CD4-positive, alpha-beta T cell treated with Interleukin-15 for 1 hour (primary cell): ENCODE measurements at places on chromosomes 3 and 15.
A peak's percentile ranks its signal among the peaks of the same experiment; 100 is the strongest.

- no peak for DNase-seq
Measured at GRCh38 chr15:28993720-28994053, 107.9 kb downstream of the APBA2 start.

GRCh38 chr3:152823781-152824180 lies 11.2 kb upstream of the P2RY1 start:
- no peak for DNase-seq

- DNase-seq = no peak
Measured at GRCh38 chr3:129207479-129207878, 23.8 kb upstream of the CNBP start.

DNA sequence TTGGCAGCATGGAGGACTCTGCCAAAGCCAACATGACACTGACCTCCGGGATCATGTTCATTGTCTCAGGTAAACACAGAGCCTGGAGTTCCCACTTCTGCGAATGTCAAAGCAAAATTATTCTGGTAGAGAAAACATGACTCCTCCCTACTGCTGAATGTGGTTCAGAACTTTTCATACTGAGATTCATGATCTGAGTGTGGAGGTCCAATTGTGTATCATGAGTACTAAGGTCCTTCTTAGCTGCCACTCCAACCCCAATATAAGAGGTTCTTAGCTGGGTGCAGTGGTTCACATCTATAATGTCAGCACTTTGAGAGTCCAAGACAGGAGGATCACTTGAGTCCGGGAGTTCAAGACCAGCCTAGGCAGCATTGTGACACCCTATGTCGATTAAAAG lies 13.8 kb downstream of the CLDN18 start:
- DNase-seq = no peak

- no peak for DNase-seq
Measured at GRCh38 chr15:61915640-61916039, 144.6 kb downstream of the VPS13C start.

- peak; percentile 50 for DNase-seq
Measured at GRCh38 chr3:195129644-195130492, 141.1 kb downstream of the XXYLT1 start.

DNA sequence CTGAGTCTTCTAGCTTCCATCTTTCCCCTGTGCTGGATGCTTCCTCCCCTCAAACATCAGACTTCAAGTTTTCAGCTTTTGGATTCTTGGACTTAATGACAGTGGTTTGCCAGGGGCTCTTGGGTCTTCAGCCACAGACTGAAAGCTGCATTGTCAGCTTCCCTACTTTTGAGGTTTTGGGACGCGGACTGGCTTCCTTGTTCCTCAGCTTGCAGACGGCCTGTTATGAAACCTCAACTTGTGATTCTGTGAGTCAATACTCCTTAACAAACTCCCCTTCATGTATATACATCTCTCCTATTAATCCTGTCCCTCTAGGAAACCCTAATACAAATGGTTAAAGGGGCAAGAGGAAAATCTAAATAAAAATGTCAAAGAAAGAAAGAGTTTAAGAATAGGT lies 100.1 kb downstream of the ABI3BP start:
- DNase-seq = peak; percentile 23

GRCh38 chr15:88401996-88402656 lies 65.1 kb downstream of the MRPL46 start:
- DNase-seq = peak; percentile 37

- DNase-seq = no peak
Measured at GRCh38 chr15:101115786-101116680, 135.8 kb downstream of the CHSY1 start.

DNA sequence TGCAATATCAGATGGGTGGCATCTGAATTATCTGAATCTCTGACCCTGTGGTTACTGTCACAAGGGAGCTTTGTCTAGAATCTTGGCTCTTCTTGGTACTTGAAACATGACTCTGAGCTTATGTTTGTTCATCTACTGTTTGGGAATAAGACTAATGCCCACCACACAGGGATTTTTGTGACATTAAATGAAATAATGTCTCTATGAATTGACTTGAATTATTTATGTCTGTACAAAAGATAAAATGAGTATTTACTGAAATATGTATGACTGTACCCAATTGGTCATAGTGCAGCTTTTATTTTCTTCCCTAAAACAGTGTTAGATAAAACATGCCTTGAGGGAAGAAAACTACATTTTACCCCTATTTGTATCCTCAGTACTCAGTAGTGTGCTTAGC lies 87.9 kb upstream of the ZPLD1 start:
- no peak for DNase-seq

GRCh38 chr15:59205839-59206622 lies 612 bp upstream of the LDHAL6B start:
- no peak for DNase-seq

DNA sequence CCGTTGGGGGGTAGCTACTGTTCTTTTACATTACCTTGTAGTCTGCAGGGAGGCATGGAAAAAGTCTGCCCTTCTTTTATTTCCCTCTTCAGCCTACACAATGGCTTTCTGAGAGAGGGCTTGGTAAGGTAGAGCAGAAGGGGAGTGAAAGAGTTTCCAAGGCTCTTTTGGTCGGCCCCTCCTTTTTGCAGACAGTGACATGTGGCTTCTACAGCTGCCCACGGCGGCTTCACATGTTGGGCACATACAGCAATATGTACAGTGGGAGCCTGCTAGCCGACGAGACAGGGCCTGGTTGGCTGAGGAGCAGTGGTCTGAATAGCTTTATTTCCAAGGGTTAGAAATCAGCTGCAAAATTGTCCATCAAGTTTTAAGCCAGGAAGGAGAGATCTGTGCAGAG lies 4.0 kb downstream of the INAFM2 start:
- DNase-seq = peak; percentile 11

DNA sequence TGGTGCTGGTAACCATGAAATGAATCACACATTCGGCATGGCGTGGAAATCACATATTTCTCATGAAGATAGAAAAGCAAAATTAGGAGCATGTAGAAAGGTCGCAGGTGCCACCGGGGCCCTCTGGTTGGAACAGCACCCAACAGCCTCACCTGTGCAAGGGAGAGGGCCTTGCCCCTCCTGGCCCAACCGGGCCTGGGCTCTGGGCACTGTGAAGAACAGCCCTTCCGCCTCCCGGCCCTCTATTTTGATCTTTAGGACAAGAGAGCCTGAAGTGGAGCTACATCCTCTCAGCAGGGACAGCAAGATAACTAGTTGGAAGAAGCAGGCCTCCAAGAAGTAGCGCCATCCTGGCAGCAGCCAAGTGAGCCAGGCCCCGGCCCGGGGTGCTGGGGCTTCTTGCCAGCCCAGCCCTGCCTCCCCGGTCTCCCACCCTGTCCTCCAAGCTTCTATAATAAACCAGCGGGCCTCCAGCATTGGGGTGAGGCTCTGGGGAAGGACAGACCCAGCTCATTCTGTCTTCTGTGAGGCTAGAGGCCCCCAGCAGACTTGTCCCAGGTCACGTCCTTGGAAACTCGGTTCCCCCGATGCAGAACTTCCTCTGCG lies 46.1 kb upstream of the FGD5 start:
- DNase-seq = no peak

DNA sequence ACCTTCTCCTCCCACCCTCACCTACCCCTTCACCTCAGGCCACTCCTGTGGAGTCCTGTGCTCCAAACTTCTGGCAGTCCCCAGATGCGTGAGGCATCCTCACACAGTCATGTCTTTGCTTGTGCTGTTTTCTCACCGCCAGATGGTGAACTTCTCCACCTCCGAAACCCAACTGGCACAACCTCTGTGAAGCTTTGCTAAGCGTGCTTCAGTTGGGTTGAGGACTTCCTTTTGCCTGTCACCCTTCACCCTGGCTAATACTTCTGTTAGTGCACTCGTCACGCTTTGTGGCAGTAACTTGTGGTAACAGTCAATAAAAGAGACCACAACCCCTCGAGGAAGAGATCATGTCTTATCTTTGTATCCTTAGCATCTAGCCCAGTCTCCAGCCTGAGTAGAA lies 42.0 kb upstream of the SKOR1 start:
- DNase-seq = peak; percentile 71

DNA sequence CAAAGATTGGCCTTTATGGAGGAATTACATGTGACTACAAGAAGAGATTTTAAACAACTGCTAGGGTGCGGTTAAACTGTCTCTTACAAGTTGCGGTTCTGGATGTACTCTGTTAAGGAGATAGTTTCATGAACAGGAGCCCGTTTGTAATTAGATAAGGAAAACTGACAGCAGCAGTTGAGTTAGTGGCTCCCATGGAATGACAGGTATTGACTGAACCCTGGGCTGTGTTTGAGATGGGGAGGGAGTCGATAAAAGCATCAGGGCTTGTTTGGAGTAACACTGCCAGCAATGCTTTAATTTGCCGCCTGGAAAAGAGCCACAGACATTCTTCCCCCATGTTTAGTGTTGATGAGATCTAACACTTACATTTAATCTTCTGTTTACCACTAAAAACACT lies 139.9 kb downstream of the ROBO2 start:
- no peak for DNase-seq

- no peak for DNase-seq
Measured at GRCh38 chr3:74789111-74789510, 174.7 kb upstream of the CNTN3 start.

DNA sequence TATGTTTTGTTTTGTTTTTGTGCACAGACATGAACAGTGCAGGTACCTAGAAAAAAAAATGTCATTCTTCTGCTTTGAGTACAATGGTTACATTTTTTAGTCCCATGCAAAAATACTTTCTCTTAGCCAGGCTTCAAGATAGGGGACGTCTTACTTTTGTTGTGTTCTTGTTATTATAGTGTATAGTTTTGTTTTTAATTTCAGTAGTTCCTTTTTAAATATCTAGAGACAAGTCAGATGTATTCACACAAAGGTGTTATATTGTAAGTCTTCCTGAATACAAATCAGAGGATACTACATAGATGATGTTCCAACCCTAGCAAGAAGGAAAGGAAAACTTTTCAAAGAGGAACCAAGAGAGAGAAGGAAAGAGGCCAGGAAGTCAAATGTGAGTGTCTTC lies 28.8 kb upstream of the IGSF11 start:
- DNase-seq = no peak

- DNase-seq = no peak
Measured at GRCh38 chr3:12060139-12060845, 56.1 kb downstream of the SYN2 start.

GRCh38 chr3:18127859-18128681 lies 297.1 kb downstream of the SATB1 start:
- peak; percentile 17 for DNase-seq

GRCh38 chr3:147119989-147120388 lies 286.4 kb downstream of the ZIC4 start:
- no peak for DNase-seq

- no peak for DNase-seq
Measured at GRCh38 chr3:7249493-7250076, 388.7 kb downstream of the GRM7 start.

DNA sequence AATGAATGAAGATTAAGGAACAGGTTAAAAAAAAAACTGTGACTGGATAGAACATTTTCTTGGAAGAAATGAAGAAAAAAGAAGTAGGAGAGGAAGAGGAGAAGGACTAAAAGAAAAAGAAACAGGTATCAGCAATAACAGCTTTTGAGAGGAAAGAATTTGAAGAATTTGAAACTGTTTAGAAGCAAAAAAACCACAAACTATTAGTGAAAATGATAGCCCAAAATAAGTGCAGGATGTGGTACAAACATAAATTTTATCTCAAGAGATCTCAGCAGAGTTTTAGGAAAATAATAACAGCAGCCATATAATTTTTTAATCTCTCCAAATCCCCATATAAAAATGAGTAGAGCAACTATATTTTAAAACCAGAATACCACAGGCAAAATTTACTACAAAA lies 8.8 kb upstream of the A4GNT start:
- DNase-seq = no peak

DNA sequence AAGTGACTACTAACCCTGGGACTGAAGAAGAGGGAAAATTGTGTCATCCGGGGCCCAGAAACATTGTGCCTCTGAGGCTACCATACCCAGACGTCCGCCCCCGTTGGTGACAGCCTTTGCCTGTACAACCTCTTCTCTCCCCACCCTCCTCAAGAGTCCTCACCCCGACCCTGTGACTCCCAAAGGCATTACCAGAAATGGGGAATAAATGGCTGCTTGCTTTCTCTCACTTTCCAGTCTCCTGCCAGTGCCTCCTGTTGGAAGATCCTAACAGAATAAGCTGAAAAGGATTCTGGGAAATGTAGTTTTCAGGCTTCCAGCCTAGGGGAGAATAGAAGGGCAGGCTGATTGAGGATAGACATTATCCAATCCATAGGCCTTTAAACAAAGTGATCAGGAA lies 30.8 kb upstream of the SLC25A36 start:
- DNase-seq = no peak

- DNase-seq = no peak
Measured at GRCh38 chr3:20103731-20104130, 63.5 kb downstream of the KAT2B start.

GRCh38 chr3:146274833-146275232 lies 23.9 kb upstream of the PLSCR4 start:
- no peak for DNase-seq

GRCh38 chr3:130939753-130940152 lies 45.9 kb downstream of the ATP2C1 start:
- DNase-seq = no peak

- DNase-seq = no peak
Measured at GRCh38 chr15:100893964-100894295, 14.3 kb downstream of the ALDH1A3 start.

DNA sequence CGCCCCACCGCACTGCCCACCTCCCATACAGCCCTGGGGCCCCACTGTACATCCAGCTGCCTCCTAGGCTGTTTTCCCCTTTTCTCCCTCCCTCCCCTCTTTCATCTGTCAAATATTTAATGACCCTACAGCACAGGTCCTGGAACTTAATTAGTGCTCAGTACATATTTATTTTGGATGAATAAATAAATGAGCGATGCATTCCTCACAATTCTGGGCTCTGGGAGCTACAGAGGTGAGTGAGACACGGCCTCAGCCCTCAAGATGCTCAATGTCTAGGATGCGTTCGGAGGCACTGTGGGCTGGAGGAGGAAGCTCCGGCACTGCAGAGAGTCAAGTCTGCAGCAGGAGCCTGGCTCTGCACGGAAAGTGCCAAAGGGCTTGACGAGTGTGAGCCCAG lies 175.0 kb downstream of the FAM43A start:
- no peak for DNase-seq

- DNase-seq = no peak
Measured at GRCh38 chr3:104245981-104246380, 1120.7 kb upstream of the ALCAM start.
